ENCODE measurements at places on chromosomes 3 and 15. TPM values are rescaled to one million over a fixed set of nuclear protein-coding genes. Genes with fewer than 3 reads are reported as not detected.
A peak's percentile ranks its signal among the peaks of the same experiment; 100 is the strongest.

- DNase-seq = no peak
These were observed 73.6 kb downstream of the TFG start for GRCh38 chr3:100782906-100783305.

- DNase-seq = no peak
These were observed 17.1 kb upstream of the TPM1 start for GRCh38 chr15:63025460-63025859.

- no peak for DNase-seq
These were observed 244.3 kb downstream of the ZIC1 start for GRCh38 chr3:147653367-147653923.

GRCh38 chr15:51869060-51869421 is 39.6 kb downstream of the TMOD3 start:
- no peak for DNase-seq

GRCh38 chr3:134852893-134853351 is 57.9 kb downstream of the EPHB1 start:
- no peak for DNase-seq

GRCh38 chr3:126267976-126268615 is 87.7 kb upstream of the ALDH1L1 start:
- DNase-seq = peak; percentile 6

GRCh38 chr15:28107111-28107903 is 8.2 kb upstream of the OCA2 start:
- no peak for DNase-seq

DNA sequence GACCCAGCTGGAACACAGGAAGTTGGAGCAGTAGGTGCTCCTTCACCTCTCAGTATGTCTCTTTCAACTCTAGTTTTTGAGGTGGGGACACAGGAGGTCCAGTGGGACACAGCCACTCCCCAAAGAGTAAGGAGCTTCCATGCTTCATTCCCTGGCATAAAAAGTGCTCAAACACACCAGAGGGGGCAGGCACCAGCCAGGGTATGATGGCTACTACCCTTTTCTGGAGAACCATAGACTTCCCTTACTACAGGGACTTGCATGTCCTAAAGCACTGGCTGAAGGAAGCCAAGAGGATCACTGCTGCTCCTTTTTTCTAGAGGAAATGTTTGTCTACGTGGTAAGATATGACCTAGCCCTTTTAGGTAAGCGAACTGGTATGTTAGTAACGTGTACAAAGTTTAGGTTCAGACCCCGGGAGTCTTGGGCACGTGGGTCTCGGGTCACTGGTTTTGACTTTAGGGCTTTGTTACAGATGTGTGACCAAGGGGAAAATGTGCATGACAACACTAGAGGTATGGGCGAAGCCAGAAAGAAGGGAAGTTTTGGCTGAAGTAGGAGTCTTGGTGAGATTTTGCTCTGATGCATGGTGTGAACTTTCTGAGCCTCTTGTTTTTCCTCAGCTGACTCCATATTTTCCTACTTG is 11.9 kb downstream of the IL17RB start:
- no peak for DNase-seq

DNA sequence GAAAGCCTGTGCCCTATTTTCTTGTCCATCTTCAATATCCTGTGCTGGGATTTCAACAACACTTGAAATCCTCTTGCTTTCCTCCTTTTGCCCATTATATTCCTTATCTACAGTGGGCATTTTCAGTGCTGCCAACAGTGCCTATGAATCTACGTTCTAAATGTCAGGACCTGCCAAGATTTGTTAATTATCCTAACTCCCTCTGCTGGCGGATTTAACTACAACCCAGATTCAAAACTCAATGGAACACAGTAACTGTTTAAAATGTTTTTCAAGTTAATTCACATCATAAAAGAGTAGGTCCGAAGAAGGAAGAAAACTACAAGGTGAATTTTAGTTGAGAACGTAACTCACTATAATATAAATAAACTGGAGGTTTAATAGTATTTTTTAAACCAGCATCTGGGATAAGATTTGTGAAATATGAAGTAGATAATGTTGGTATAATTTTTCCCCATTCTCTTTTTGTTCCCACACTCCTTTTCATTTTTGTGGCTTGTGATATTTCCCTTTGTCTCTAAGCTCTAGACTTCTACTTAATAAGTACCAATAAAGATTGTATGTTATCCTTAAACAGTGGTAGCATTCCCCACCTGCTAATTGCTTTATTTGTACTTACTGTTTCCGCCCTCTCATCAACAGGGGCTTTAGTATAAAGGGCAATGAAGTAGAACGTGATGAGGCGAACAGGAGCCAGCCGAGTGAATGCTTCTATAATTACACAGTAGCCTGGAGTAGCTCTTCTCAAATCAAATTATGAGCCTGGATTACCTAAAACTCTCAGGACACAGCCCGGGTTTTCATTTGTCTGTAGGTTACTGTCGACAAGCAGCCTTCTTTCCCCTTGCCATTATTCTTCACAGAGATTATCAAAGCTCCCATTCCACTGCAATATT is 302.5 kb upstream of the ATP11B start:
- peak; percentile 27 for DNase-seq

DNA sequence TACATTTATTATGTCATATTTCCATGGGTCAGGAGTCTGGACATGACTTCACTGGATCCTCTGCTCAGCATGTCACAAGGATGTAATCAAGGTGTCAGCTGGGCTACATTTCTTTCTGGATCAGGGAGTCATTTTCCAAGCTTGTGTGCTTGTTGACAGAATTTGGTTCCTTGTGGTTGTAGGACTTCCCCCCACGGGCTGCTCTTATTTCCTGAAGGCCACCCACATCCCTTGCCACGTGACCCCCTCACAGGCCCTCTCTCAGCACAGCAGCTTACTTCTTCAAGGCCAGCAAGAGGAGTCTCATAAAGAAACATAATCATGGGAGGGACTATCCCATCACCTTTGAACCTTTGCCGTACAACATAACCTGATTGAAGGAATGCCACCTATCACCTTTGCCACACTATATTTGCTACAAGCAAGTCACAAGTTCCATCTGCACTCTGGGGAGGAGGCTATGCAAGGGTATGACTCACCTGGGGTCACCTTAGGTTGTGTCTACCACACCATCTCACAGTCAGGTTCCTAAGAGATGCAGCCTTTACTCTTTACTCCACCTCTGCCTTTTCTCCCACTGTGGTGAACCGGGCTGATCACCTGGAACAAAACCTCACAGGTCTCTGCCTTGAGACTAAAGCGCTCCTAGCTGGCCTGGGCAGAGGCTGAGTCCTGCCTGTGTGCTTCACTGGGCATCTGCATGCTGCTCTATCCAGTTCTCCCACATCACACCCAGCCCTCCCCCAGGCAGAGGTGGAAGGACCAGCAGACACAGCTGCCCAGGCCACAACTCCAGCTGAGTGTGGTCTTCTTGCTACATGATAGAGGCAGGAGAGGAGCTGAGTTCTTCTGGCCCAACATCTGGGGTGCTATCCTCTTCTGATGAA is 13.5 kb downstream of the RAB6B start:
- DNase-seq = no peak

DNA sequence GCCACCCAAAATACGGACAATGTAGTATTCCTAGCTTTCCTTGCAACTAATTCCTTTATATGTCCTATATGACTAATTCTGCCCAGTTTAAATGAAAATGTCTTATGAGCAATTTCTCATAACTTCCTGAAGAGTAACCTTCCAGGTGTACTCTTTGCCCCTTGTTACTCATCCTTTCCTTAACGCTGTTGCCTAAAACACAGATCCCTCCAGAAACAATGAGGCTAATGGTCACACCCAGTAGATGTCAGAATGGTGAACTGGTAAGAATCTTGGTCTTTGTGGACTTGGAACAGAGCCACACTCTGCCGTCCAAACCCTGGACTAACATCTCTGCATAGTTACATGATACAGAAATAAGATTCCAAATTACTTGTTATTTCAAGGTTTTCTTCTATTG is 497.9 kb downstream of the IGSF11 start:
- no peak for DNase-seq

SMCO1 gene
- total RNA-seq = not detected

CCR5 gene
- total RNA-seq = 0.84 TPM

FEZF2 gene
- total RNA-seq = not detected

TRH gene
- total RNA-seq = not detected

USP13 gene
- 16.7 TPM for total RNA-seq

ABHD10 gene
- total RNA-seq = 23.2 TPM

OGG1 gene
- total RNA-seq = 30.6 TPM

Measured in tibial nerve (tissue), 4 donors.